ENCODE measurements at places on chromosomes 11 and 22.

- no peak for DNase-seq
Measured at GRCh38 chr11:45921561-45922424, 663 bp upstream of the LARGE2 start.

DNA sequence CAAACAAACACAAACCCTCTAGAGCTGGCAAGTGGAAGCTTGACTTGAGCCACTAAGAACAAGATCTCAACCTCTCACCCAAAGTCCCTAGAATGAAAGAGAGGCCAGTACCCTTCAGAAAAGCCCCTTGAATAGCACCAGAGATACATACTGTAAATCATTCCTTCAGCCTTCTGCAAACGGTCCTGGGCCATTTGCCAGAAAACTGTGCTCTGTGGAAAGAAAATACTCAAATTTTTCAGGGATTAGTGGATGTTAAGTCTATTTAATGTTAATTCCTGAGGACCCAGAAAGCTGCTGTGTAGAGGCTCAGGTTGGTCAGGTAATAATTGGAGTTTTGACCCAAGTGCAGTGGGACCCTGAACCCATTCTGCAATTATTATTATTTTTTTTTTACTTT is 16.9 kb downstream of the SERPINH1 start:
- no peak for DNase-seq

GRCh38 chr11:47107744-47108143 is 68.9 kb downstream of the ARFGAP2 start:
- no peak for DNase-seq

GRCh38 chr11:74935285-74935684 is 13.6 kb downstream of the XRRA1 start:
- DNase-seq: no peak

DNA sequence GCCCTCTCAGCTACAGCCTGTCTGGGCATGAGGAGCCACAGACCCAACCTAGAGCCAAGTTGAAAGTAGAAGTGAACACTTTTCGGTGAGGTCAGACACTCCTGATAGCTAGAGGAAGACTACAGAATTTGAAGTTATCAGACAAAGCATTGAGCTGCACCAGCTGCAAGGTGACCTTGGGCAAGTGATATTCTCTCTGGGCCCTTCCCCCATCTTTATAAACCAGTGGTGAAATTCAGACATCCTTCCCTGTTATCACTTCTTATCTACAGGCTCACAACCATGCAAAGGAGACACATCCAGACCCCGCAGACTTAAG is 8.0 kb upstream of the PMM1 start:
- DNase-seq: no peak

Measured in stimulated activated CD8-positive, alpha-beta memory T cell treated with anti-CD3 and anti-CD28 coated beads, Interleukin-12 subunit alpha, Interleukin-12 subunit beta, amount 100 ng/mL, for 1 hour (primary cell).